ENCODE measurements at places on chromosomes 3 and 15.
A peak's percentile ranks its signal among the peaks of the same experiment; 100 is the strongest.

DNA sequence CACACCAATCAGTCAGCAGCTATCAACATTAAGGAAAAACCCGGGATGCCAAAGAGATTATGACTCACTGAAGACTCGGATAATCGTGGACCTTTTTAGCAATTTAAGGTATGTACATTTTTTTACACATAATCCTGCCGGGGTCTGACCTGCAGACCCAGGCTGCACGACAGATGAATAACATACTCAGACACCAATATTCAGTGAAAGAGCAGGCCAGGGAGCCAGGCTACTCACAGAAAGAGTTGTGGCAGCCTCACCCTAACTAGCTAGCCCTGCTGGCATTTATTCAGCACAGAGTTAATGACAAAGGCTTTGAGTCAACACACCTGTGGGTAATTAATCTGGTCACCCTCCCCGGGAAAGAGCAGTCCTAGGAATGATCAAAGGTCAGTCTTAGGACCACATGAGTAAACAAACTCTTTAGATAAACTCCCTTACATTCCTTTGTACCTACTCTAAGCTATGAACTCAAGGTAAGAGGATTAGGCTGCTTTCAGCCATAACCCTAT, 727.5 kb downstream of the TBL1XR1 start:
- no peak for DNase-seq

- no peak for DNase-seq
Measured at GRCh38 chr3:52891615-52892081, 5.7 kb downstream of the STIMATE start.

DNA sequence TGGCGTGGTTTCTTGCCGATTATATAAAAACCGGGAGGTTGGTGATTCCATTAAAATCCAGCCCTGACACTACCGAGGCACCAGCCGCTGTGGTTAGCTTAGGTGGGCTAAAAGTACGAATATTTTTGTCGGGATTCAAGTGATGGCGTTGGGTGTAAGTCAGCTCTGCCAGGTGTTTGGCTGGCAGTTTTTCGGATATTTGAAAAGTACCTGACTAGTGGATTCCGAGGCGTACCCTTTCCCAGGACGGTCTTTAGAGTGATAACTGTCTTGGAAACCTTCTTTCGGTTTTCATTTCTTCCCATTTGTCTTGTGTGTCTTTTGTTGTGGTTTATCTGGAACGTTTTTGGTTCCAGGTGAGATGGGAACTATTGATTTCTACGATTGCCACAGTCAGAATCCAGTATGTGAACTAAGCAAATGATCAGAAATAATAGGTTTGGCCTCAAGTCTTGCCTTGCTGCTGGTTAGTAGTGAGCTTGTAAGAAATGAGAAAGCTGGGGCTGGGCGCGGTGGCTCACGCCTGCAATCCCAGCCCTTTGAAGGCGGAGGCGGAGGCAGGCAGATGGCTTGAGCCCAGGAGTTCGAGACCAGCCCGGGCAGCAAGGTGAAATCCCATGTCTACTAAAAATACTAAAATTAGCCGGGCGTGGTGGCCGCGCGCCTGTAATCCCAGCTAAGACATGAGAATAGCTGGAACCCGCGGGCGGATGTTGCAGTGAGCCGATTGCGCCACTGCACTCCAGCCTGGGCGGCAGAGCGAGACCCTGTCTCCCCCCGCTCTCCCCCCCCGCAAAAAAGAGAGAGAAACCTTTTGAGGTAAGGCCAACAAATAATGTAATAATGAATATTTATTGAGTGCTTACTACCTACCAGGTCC, 1.4 kb downstream of the FYTTD1 start:
- DNase-seq: peak; percentile 54

DNA sequence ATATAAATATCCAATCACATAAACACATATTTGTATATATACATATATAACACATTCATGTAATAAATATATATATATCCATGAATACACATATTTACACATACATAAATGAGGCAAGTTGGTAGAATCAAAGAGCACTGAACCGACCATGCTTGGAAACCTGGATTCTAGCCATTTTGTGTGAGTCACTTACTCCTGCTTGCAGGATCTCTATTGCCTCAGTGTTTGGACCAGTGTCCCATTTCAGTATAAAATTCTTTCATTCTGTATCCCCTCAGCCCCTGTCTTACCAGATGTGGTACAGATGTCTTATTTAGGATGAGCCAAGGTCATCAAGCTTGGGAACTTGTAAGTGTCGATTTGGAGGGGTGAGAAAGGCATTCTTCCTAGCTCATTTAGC, 391.4 kb upstream of the FRG2C start:
- no peak for DNase-seq

DNA sequence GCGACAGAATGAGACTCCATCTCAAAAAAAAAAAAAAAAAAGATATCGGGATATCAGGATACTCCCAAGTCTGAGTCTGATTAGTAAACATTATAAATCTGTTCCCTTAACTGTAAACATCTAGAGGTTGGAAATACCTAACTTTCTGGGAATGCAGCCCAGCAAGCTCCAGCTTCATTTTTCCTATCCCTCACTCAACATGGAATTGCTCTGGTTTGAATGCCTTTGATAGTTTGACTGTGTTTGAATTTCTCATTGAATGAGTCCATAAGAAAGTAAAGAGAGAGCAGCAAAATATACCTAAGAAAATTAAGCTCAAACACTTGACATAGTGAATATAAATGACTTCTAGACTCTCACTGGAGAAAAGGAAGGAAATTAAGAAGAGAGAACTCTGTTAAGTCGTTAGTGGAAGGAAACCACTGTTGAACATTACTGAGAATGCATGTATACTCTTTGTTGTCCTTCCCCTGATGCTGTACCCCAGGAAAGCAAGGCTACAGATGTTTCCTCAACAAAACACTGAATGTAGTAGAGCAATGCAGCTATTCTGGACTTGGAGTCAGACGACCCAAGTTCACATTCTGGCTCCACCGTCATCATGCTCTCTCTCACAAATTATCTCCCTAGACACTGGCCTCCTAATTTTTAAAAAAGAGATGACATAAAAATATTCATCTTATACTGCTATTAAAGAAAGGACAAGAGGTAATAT, 62.4 kb downstream of the CD200 start:
- DNase-seq: peak; percentile 82

Measured in dermis blood vessel endothelial cell (primary cell).